Putamen (tissue), 1 donor: ENCODE measurements at places on chromosomes 3 and 15.

GRCh38 chr15:76954744-76955143 is 23.2 kb downstream of the RCN2 start:
- DNase-seq = peak; percentile 71

DNA sequence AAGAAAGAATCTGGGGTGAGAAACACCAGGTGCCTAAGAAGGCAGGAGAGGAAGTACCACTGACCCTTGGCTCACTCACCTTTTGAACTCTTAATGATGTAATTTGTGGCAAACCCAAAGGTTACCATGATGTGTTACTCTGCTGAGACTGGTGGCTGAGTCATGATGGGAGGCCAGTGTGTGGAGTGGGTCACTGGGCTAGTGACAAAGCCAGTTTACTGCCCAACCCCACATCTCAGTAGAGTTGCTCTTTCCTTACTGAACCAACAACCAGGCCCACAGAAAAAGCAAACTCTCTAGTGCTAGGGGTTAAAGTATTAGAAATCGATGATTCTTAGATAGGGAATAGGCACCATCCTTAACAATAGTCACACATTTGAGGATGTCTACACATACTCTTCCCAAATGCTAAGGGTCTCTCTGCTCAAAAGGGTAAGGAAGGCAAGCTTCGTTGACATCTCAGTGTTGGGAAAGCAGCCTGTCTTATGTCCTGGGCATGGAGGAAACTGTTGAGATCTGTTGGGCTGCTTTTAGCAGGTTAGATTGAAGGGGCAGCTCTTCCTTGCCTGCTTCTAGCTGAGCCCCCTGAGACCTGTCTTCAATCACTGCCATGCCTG is 3.1 kb downstream of the RBP2 start:
- no peak for DNase-seq

- no peak for DNase-seq
These were observed 26.5 kb downstream of the IQGAP1 start for GRCh38 chr15:90414408-90415028.

DNA sequence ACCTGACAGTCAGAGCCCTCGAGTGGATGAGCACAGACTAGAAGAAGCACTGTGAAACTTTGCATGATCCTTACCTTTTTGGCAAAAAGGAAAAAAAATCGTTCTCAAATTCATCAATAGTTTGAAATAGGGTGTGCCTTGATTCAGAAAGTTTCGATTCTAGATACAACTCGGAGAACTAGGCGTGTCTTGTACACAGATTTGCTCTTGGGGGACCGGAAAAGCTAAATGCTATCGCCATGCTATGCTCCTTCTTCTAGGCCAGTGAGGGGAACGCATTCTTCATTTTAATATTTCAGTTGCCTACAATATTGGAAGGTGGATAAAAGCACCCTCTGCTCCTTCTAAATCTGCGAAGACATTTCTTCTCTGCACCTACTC is 25.0 kb downstream of the CD86 start:
- no peak for DNase-seq

GRCh38 chr3:11053926-11054503 is 61.5 kb downstream of the SLC6A1 start:
- DNase-seq = no peak

- no peak for DNase-seq
These were observed 31.2 kb downstream of the SEC61A1 start for GRCh38 chr3:128083396-128083795.

GRCh38 chr3:53238051-53238850 is 17.6 kb downstream of the TKT start:
- DNase-seq = no peak

- no peak for DNase-seq
These were observed 121.1 kb upstream of the NANOGP8 start for GRCh38 chr15:35206060-35206675.

GRCh38 chr3:74360406-74360805 is 254.1 kb downstream of the CNTN3 start:
- no peak for DNase-seq

DNA sequence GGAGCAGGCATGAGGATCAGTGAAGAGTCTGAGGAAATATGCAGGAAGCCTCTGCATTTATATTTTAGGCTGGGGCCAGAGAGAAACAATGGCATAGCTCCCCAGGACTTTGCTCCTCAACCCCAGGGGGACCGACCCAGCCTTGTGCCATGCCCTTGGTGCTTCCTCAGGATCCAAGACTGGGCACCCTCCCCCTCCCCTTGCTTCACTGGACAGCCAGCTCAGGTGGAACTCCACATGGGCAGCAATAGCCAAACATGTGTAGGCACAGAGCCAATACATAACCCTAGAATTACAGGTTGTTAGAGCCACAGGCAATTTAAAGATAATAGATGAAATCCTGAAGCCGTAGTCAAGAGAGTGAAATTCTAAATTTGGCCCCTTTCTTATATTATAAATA is 73.0 kb upstream of the ETV5 start:
- no peak for DNase-seq

- no peak for DNase-seq
These were observed 83.9 kb upstream of the CDAN1 start for GRCh38 chr15:42820811-42821210.

- no peak for DNase-seq
These were observed 10.4 kb downstream of the CFAP92 start for GRCh38 chr3:128983293-128984069.

- no peak for DNase-seq
These were observed 4.4 kb upstream of the LPP start for GRCh38 chr3:188149587-188149986.

GRCh38 chr3:38190481-38190881 is 25.1 kb downstream of the OXSR1 start:
- no peak for DNase-seq

DNA sequence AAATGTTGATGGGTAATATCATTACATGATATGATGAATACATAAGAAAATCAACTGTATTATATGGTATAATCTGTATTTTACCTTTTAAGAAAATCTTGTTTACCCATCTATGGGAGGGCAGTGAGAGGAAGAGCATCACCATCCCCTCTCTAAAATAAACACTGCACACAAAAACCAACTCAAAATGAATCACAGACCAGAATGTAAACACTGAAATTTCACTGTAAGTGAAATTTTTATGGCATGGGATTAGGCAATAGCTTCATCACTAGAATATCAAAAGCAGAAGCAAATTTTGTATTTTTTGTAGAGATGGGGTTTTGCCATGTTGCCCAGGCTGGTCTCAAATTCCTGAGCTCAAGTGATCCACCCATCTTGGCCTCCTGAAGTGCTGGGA is 26.2 kb downstream of the IFT80 start:
- no peak for DNase-seq

GRCh38 chr3:121155028-121155427 is 247.0 kb downstream of the STXBP5L start:
- no peak for DNase-seq

DNA sequence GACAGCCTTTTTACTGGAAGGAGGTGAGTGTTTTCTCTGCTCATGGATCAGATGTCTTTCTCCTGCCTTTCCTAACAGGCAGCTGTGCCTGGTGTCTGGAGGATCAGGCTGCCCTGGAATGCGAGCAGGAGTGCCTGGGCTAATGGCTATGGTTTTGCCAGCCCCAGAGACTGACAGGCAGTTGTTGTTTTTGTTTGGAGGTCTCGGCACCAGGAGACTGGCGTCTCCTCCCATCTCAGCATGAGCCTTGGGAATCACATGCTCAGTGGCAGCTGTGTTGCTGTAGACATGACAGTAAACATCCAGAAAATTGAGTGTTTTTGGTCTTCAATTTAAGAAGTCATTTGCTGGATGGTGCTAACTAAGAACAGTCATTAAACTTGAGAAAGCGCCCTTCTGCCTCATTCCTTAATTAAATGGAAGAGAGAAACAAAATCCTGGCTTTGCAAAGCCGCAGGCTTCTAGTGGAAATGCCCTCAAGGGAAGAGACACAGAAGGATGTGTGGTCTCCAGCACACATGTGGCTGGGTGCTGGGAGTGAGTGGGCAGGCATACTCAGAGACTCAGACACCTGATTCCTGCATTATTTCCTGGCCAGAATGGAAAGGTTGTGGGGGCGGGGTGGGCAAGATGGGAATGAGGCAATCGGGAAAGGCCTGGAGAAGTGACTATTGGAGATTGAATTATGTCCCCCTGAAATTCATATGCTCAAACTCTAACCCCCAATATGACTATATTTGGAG is 97.0 kb upstream of the NMNAT3 start:
- DNase-seq = peak; percentile 10

DNA sequence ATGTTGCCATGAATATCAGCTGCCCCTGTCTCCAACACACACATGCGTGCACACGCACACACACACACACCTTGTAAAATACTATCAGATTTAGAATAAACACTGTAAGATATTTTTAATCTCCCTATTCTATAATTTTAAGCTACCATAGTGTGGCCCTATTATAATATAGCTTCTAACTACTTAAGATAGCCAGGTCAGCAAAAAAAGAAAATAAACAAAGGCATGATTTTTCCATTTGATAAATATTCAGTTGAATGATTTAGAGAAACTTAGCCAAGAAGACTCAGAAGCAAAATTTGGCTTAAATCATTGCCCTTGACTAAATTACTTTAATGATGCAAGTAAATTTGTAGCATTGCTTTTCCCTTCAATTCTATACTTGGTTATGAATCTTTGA is 162.2 kb downstream of the ALCAM start:
- no peak for DNase-seq

- no peak for DNase-seq
These were observed 15.6 kb downstream of the SEMA3F start for GRCh38 chr3:50170689-50171088.
